ENCODE measurements at places on chromosomes 1 and 21.

DNA sequence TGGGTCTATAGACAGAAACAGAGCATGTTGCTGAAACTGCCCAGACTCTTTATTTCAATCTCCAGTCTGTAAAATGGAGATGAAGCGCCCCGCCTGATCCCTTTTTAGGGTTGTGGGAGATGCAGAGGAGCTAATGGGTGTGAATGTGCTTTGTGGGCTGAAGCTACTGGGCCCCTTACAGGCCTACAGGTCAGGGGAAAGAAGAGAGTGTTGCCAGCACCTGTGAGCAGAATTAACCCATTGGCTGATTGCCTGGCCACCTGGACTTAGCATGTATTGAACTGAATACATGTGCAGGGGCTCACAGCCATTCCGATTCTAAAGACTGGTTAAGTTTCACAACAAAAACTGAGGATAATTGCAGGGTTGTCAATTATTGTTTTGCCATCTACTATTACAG, 13.9 kb upstream of the ATF3 start:
- no peak for DNase-seq

DNA sequence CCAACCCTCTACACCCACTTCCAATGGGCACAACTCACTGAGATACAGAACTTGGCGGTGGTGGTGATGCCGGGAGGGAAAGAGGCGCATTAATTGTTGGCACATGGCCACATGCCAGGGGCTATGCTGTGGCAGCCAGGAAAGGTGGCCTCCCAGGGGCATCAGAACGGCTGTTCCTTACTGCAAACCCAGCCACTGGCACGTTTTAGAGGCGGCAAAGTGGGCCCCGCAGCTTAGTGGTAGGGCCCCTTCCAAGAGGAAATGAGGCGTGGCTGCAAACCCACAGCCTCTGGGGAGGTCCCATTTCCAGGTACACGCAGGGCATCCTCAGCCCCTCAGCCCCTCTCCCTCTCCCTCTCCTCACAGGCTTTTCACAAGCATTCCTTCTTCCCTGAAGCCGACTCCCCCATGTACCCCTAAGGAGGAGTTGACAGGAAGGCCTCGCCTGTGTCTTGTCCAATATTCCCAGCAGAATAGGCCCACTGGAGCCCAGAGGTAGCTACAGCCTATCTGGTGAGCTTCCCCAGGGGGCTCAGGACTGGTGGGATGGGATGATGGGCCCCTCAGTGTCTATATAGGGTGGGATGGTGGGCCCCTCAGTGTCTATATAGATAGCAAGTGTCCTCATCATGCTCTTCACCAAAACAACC, 166.2 kb downstream of the CLIC6 start:
- no peak for DNase-seq

- no peak for DNase-seq
Measured at GRCh38 chr1:61139775-61140549, 57.6 kb downstream of the NFIA start.

- DNase-seq = no peak
Measured at GRCh38 chr1:92832537-92833114, 786 bp downstream of the RPL5 start.
